WERI-Rb-1 (cell line): ENCODE measurements at places on chromosomes 2 and 18.

GRCh38 chr18:79530821-79531220, 135.1 kb downstream of the NFATC1 start:
- no peak for DNase-seq

DNA sequence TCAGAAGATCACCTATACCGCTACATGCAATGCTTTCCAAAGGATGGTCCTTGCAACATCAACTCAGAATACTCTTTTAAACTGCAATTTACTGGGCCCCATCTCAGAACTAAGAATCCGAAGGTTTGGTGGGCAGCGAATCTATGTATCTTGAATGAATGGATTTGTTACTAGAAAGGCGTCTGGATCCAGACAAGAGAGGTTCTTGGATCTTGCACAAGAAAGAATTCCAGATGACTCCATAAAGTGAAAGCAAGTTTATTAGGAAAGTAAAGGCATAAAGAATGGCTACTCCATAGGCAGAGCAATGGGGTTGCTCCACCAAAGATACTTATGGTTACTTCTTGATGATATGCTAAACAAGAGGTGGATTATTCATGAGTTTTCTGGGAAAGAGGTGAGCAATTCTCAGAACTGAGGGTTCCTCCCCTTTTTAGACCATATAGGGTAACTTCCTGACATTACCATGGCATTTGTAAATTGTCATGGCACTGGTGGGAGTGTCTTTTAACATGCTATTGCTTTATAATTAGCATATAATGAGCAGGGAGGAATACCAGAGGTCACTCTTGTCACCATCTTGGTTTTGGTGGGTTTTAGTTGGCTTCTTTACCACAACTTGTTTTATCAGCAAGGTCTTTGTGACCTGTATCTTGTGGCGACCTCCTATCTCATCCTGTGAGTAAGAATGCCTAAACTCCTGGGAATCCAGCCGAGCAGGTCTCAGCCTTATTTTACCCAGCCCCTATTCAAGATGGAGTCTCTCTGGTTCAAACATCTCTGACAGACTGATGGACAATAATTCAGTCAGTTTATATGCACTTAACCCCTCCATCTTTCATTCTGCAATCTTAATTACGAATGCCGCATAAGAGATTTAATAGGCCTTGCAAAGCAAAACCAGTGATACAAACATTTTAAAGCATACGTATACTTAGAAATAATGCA, 7.5 kb upstream of the RMDN2 start:
- DNase-seq = no peak

GRCh38 chr2:208266553-208266893, 468 bp downstream of the PIKFYVE start:
- DNase-seq = no peak

DNA sequence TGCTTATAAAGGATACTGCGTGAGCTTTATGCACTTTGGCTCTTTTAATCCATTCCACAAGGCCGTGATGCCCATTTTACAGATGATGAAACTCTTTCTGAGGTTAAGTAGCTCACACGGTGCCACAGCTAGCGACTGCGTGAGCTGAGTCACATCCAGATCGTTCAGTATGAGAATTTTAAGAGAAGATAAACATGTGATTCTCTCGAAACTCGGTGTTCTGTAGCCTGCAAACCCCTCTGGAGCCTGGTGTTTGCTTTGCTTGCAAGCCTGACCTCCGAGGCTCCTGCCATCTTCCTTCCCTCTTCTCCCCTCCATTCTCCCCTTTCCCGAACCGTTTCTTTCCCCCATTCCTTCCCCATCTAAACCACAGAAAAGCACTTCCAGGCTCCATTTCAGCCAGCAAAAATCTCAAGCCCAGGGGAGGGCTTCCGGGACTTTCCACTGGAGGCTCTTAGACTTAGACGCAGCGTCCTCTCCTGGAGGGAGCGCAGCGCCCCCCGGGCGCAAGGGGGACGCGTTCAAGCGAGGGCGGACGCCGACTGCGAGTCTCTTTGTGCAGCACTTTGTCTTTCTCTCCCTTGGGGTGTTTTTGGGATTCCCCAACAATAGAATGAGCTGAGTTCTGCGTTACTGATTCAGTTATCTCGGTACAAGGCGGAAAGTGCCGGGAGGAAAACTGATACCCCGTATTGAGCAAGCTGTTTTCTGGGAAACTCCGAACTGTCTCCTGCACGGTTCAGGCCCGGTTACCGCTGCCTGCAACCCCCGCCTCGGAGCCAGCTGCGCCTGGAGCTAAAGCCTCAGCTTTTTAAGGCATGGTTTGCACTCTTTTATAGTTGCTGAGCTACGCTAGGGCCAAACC, 38.0 kb downstream of the CYP1B1 start:
- no peak for DNase-seq

- no peak for DNase-seq
Observed at GRCh38 chr18:37502036-37502435, 63.6 kb downstream of the CELF4 start.
